ENCODE measurements at places on chromosomes 2 and 18.
A peak's percentile ranks its signal among the peaks of the same experiment; 100 is the strongest.

- peak; percentile 70 for DNase-seq
Observed at GRCh38 chr18:21191596-21192307, 50.3 kb upstream of the GREB1L start.

DNA sequence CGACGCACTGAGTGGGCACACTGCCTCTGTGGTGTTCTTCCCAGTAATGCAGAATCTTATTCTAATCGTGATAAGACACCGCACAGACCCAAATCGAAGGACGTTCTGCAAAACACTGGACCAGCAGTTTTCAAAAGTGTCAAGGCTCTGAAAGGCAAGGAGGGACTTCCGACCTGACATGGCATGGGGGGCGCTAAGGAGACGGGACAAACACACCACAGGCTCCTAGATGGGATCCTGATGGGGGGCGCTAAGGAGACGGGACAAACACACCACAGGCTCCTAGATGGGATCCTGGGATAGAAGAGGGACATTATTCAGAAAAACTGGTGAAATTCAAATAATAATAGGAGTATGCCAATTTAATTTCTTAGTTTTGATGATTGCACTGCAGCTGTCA, 191.4 kb downstream of the LDLRAD4 start:
- DNase-seq, result no peak

GRCh38 chr18:14086458-14087231, 45.6 kb downstream of the ZNF519 start:
- peak; percentile 23 for DNase-seq

- DNase-seq, result no peak
Observed at GRCh38 chr2:72031346-72032110, 116.1 kb downstream of the CYP26B1 start.

GRCh38 chr18:9707381-9708056, 582 bp upstream of the RAB31 start:
- DNase-seq, result peak; percentile 44

GRCh38 chr18:48805826-48806535, 144.8 kb downstream of the SMAD7 start:
- DNase-seq, result no peak

GRCh38 chr2:165112789-165113188, 91.1 kb downstream of the SCN3A start:
- DNase-seq, result no peak

DNA sequence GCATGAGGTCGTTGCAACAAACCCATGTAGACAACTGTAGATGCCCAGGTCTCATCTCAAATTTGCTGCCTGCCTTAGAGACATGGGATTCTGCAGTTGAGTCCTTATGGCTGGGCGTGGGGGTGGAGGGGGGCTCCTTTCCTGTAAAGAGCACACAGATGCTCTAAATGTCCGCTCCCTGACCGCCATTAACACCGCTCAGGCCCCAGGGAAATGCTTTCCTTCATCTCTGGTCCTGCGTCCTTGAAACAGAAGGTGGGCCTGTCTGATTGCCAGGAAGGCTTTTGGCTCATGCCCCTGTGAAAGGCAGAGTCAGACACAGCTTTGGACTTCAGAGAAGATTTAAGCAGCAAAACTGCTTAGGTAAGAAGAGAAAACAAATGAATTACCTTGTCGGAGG, 25.7 kb downstream of the GPR39 start:
- DNase-seq, result no peak

DNA sequence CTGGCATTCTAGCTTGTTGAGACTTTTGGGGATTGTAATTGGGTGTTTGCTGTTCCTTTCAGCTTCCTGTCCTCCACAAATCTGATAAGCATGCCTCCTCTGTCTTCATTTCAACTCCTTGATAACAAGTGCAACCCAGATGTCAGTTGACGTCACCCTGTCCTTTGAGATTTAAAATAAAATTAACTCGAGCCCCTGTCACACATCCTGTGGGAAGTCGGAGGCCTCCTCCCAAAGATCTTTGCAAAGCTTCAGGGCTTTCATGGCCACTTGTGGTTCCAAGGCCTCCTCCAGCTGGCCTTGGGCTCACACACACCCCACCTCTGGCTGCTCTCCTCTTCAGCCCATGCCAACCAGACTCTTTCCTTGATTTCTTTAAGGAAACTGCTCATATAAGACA, 69.9 kb upstream of the ITGA6 start:
- no peak for DNase-seq

All from amniotic epithelial cell (primary cell).